ENCODE measurements at places on chromosomes 6 and 20.

DNA sequence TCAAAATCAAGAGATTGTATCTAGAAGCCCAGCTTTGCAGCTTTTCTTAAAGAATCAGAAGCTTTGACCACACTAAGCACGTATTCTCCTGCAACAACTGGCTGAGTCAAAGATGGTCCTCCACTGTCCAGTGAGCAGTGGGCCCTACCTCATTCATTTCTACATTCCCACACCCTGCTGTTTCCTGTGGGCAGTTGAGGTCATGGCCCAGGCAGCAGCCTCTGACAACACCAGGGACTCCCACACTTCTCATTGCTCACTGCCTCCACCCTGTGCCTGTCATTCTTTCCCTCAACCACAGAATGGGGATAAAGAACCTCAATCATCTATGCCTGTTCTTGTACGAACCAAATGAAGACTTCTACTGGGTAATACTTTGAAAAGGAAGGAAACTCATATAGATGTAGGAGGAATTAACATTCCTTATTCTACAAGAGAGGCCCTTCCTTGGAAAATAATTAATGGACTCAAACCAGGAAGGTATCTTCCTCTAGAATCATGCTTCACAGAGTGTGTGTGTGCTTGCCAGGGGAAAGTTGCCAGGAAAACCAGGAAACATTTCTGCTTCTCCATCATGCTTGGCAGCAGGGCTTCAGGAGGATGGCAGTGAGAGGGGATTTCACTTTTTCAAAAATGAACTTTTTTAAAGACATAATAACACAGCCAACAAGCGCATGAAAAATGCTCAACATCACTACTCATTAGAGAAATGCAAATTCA is 191.7 kb upstream of the RIN2 start:
- DNase-seq: no peak

DNA sequence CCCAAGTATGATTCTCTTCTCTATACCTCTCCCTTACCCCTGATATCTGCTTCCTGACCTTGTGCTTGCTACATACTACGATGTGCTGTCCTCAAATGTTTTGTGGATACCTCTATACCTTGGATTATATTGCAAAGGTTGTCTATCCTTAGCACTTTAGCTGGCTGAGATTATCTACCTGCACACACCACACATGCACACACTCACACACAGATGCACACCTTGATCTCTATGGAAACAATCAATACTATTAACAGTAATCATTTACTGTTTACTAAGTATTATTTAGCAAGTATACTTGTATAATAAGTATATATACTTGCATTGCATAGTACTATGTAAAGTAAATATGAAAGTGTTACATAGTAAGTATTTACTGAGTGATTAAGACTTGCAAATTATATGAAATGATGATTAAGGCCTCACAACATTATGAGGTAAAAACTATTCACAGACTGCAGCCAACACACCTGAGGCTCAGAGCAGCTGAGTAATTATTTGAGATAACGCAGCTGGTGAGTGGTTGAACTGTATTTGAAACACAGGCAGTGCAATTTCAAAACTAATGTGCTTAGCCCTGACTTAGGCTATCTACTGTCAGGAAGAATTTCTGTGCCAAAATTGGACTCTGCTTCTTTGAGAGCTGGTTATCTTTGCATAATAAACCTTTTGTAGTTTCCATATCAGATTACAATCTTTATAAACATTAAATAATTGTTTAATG is 699.9 kb downstream of the FRK start:
- no peak for DNase-seq

- peak; percentile 4 for DNase-seq
These were observed 151.2 kb downstream of the ANKRD60 start for GRCh38 chr20:58077282-58077681.

DNA sequence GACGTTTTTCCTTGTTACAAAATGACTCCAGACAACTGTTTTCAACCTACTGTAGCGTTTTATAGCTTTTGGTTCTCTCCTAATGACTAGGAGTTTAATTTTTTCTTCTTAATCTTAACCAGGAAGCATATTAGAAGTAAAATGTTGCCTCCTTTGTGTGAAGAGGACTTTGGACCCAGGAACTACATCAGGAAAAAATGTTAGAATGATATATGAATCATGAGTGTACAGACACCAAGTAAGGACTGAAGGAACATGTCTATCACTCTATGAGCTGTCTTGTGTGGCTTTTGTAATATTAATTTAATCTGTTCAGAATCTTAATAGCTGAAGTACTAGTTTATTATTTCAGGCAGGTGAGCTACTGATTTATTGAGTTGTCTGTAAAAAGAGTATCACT is 71.0 kb upstream of the MARCKS start:
- no peak for DNase-seq

- DNase-seq: no peak
These were observed 6.7 kb upstream of the LCA5 start for GRCh38 chr6:79543886-79544285.

GRCh38 chr6:162343936-162344645 is 383.5 kb downstream of the PRKN start:
- no peak for DNase-seq

- peak; percentile 85 for DNase-seq
These were observed 824 bp upstream of the TBCC start for GRCh38 chr6:42746463-42747391.

DNA sequence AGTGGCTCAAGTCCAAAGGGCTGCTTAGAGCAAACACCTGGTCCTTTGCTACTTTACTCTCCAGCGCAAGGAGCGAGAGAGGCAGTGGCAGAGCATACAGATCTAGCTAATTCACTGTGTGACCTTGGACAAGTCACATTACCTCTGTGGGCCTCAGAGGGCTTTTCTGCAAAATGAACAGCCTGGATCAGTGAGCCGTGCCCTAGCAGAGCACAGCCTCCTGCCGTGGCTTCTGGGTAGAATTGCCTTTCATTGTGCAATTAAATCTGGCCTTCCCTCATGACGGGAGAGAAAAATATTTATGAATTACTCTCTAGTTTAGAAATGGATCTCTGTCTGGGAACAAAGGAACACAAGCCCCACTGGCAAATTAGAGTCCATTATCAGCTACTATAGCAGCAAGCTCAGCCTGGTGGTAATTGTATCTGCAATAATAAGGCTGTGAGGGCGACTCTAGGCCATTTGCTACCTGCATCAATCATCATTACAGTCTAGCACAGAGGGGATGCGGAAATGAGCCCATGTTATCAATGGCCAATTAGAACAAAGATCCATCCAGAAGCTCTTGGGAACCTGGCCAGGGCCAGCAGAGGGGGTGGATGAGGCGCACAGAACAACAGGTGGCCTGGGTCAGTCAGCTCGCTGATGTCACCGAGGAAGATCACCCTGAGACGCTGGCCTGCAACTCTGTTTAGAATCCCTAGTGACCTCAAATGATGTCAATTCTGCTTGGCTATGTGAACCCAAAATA is 114.2 kb upstream of the LY86 start:
- no peak for DNase-seq

- no peak for DNase-seq
These were observed 348.0 kb downstream of the HDGFL1 start for GRCh38 chr6:22917344-22917743.

DNA sequence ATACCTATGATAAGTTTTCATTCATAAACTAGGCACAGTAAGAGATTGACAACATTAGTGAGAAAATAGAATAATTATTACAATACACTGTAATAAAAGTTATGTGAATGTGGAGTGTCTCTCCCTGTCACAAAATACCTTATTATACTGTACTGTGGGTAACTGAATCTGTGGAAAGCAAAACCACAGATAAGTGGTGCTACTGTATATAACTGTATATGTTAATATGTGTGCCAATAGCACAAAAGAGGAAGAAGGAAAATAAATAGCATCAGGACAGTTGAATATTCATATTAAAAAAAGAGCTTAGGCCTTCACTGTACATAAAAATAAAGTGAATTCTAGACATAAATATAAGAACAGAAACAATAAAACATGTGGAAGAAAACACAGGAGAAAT is 243.5 kb downstream of the CDKAL1 start:
- no peak for DNase-seq

GRCh38 chr20:18466574-18466893 is 296 bp downstream of the DZANK1 start:
- DNase-seq: no peak

DNA sequence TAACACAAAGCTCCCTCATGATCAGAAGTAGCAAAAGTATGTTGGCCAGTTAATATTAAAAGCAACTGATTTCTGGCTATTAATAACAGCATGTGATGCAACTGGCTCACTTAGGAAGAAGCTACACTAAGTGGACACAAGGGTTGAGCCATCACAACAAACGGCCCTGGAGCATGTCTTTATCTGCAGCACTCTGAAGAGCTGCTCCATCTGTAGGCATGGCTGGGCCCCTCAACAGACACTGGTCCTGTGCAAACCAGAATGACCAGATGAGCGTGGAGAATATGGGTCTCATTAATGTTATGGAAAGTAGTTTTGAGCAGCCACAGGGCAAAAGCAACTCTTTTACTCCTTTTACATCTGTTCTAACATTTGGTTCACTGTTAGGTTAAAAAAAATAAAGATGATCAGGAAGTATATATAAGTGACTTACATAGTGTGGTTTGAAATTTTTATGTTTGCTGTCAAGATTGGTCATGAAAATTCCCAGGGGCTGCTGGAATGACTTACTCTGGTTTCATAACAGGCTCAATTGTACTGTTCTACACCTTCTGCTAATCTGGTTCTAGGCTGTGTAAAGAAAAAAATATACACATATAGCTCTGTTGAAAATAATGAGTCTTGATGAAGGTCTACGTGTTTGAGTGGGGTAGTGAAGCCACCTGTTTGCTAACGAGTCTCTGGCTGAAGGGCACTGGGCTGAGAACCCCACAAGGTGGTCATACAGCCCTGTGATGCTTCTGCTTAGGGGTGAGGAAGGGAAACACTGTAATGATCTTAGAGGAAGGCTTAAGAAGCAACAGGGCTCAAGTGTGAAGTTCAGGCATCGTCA is 58.1 kb downstream of the INSM1 start:
- DNase-seq: no peak

GRCh38 chr20:62344782-62345181 is 22.3 kb downstream of the LAMA5 start:
- no peak for DNase-seq

- DNase-seq: no peak
These were observed 269.8 kb downstream of the CDC5L start for GRCh38 chr6:44657206-44657819.

DNA sequence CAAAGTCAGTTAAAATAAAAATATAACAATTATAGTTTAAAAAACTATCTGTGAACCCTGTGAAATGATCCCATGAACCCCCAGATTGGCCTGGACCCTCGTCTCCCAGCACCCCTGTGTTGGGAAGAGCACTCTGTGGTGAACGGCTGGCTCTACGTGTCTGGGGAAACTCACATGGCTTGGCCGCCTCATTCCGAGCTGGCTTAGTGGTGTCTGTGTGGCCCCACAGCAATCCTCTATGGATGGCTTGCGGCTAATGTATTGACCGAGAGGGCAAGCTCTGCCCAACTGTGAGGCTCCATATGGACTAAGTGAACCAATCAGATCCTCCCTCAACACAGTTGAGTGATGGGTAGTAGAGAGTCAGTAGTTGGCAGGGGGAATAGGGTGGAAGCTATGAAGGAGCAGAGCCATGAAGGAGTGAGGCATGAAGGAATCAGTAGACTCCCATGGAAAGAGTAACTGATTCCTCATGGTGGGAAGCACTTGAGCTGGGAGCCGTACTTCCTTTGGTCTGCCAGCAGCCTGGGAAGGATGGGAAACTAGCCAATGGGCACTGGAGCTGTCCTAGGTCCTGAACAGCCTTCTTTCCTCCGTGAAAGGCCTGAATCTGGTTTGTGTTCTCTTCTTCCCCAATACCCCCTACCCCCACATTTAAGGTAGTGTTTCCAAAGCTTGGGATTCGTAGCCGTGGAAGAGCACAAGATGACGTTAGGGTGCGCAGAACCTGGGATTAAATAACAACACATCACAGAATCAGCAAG is 21.6 kb upstream of the ZNF831 start:
- DNase-seq: no peak

GRCh38 chr6:157487110-157487773 is 106.3 kb downstream of the ZDHHC14 start:
- DNase-seq: no peak

DNA sequence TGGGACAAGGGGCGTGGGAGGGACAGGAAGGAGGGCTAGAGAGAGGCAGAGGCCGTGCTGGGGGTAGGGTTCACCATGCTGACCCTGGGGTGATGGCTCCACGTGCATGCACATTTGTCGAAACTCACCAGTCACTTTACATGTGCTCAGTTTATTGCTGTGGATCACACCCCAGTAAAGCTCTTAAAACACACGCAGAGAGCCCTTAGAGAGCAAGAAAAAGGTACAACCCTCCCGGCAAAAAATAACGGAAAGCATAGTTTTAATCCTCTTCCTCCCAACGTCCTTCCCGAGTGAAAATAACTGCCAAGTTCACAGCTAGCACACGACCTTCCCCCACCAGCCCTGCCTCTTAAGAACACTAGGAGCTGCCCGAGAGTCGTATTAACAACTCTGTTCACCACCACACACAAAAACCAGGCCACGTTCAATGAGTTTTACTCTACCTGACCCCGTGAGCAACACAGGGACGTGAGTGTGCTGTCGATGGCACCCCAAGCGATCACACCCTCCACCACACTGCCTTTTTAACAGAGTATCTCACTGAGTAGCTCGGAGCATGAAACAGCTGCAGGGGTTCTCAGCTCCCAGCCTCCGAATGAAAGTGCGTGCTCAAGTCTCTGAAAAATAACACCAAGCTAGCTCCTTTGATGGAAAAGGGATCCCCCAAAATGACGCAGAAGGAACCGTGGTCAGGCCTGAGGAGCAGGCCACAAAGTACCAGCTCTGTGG is 39.7 kb downstream of the TAF4 start:
- no peak for DNase-seq

DNA sequence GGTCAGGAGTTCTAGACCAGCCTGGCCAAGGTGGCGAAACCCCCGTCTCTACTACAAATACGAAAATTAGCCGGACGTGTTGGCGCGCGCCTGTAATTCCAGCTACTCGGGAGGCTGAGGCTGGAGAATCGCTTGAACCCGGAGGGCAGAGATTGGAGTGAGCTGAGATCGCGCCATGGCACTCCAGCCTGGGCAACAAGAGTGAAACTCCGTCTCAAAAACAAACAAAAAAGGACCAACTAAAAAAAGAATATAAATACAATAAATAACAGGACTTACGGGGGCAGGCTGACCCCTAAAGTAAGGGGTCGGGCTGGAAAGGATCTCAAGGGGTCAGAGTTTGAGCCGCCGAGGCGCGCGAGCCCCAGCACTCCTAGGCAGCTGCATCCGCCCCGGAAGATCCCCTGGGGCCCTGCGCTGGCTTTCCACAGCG is 509 bp upstream of the TPD52L2 start:
- DNase-seq: no peak
